ENCODE measurements at places on chromosomes 12 and 14. TPM values are rescaled to one million over a fixed set of nuclear protein-coding genes. Genes with fewer than 3 reads are reported as not detected.

- no peak for DNase-seq
Measured at GRCh38 chr14:22668417-22668816, 24.3 kb upstream of the OR6J1 start.

GRCh38 chr14:96191841-96192462 is 12.7 kb upstream of the BDKRB2 start:
- no peak for DNase-seq

The SERPINA9 gene
- total RNA-seq, result not detected

DNA sequence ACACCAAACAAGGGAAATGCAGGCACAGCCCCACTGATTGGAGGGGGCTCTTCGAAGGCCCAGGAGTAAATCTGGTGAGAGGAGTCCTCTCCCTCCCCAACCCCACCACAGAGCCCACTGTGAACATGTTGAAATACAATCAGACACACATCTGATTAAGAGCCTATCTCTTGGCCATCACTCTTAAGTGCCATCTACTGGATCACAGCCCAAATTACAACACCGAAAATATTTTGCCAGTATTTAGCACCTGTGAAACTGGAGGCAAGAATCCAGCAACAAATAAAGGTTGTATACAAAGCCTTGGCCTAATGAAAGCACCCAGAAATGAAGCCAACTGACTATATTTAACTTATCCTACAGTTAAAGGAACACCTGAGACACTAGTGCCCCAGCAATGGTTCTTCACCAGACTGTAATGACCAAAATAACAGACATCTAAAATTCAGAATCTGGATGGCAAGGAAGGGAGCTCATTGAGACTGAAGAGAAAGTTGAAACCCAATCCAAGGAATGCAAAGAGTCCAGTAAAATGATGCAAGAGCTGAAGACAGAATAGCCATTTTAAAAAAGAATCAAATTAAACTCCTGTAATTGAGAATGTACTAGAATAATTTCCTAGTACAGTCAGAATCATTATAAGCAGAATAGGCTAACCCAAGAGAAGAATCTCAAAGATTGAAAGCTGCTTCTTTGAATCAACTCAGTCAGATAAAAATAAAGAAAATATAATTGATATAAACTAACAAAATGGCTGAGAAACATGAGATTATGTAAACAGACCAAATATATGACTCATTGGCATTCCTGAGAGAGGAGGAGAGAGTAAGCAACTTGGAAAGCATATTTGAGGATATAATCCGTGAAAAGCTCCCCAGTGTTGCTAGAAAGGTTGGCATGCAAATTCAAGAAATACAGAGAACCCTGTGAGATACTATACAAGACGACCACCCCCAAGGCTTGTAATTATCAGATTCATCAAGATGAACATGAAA is 1117.0 kb downstream of the FLRT2 start:
- no peak for DNase-seq

- no peak for DNase-seq
Measured at GRCh38 chr12:46686267-46686942, 139.4 kb downstream of the SLC38A4 start.

The NEUROD4 gene
- not detected for total RNA-seq

GRCh38 chr14:73696466-73697400 is 17.5 kb downstream of the PNMA1 start:
- no peak for DNase-seq

- no peak for DNase-seq
Measured at GRCh38 chr12:53990311-53991076, 5.5 kb downstream of the HOXC10 start.

The RPS6KL1 gene
- 18.6 TPM for total RNA-seq

DNA sequence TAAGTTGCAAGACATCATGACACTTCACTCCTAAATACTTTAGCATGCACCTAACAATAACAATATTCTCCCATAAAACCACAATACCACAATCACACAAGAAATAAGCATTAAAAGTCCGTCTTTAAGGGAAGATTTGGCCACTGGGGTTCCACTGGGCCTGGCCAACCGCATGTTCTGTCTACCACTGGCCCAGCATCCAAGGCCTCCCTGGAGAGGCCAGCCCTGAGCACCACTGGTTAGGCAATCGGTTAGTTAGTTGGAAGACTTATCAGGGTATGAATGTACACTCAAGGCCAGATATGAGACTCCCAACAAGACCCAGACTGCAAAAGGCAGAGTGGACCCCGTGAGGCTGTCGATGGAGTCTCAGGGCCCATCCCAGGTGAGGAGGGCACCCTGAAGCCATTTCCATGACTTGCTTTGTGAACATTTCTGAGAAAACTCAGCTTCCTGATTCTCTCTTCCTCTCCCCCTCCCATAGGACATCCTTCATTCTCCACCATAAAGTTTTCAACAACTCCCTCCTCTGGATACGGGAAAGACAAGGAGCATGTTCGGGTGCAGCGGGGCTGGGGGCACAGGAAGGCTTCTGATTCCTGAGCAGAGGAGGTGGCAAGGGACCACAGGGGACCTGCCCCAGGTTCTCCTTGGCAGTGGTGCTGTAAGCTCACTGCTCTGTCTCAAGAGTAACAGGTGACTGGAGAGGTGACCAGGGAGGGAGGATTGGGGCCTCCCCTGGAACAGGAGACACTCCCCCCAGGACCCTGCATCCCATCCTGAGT is 5.9 kb downstream of the PXN start:
- DNase-seq, result no peak

- DNase-seq, result no peak
Measured at GRCh38 chr12:3247629-3248161, 170.5 kb downstream of the TSPAN9 start.
